Body of pancreas (tissue), 4 donors: ENCODE measurements at places on chromosomes 7 and 10. TPM values are rescaled to one million over a fixed set of nuclear protein-coding genes. Genes with fewer than 3 reads are reported as not detected.

DNA sequence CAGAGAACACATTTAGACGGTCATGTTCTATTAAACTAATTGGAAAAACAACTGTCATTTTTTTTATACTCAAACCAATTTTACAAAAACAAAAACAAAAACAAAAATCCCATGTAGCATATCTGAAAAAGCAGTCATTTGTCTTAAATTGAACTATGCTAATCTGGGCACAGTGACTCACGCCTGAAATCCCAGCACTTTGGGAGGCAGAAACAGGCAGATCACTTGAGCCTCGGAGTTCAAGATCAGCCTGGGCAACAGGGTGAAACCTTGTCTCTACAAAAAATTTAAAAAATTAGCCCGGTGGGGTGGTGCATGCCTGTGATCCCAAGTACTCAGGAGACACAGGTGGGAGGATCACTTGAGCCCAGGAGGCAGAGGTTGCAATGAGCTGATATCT is 253.4 kb downstream of the DOCK4 start:
- DNase-seq = no peak

GRCh38 chr10:79491143-79491835 is 21.0 kb upstream of the EIF5AL1 start:
- no peak for DNase-seq

DNA sequence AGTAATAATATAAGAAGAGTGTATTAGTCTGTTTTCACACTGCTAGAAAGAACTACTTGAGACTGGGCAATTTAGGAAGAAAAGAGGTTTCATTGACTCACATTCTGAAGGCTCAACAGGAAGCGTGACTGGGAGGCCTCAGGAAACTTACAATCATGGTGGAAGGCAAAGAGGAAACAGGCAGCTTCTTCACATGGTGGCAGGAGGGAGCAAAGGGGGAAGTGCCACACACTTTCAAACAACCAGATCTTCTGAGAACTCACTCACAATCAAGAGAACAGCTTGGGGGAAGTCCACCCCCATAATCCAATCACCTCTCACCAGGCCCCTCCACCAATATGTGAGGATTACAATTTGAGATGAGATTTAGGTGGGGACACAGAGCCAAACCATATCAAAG is 212.5 kb upstream of the HDAC9 start:
- DNase-seq = no peak

GRCh38 chr10:124256151-124256550 is 162.6 kb downstream of the OAT start:
- DNase-seq = no peak

GRCh38 chr10:97321804-97322190 is 2.7 kb downstream of the FRAT1 start:
- no peak for DNase-seq

DNA sequence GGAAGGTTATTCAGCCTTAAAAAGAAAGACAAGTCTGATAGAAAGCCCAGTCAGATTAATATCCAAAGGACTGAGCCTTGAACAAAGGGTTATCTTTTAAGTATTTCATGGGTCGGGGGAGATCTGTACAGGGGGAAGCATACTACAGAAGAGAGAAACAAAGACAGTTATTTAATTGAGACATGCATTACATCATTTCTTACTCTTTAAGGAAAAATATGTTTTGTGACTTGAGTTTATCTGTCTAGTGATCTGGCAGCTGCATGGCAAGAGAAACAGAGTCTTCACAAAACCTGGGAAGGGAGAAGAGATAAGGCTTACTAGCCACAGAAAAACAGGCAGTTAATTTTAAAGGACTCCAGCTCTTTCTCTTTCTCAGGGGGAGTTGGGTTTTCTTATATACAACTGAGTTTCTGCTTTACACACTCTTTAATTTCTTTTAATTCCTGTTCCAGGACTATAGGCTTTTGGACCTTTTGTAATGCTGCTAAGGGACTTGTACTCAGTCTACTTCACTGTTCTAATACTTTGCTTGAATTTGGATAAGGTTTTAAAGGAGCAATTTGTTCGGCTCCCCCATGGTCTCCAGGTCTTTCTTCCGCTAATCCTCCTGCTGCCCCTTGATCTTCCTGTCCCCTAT is 20.9 kb upstream of the CYP3A43 start:
- no peak for DNase-seq

DNA sequence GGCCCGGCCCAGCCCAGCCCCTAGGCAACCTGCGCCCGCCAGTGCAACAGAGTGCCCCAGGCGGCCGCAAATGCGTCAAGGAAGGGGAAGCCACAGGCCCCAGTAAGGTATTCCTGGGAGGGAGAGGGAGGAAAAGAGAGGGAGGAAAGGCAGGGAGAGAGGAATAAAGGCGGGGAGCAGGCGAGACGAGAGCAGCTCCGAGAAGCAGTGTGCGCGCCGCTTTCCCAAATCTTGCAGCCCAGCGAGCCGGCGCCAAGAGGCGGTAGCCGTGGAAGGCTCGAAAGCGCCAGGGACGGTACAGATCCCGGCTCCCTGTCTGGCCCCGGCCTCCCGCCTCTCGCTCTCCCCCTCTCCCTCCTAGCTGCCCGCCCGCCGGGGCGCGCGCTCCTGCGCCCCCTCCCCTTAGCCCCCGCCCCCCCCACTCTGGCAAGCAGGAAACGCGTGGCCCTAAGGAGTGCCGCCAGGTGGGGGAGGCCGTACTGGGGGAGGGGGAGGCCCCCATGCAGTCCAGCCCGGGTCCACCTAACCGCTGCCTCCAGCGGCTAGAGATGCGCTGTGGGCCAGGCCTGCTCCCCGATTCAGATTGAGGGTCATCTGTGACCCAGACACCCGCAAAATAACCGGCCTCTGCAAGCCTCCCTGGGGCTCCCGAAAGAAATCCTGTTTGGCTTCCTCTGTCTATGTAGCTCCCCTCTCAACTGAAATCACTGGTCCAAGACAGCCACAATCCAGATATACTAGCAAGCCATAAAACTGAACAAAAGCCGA is 4.3 kb downstream of the HOXA10 start:
- DNase-seq = no peak

- DNase-seq = no peak
Observed at GRCh38 chr10:133298466-133298865, 10.2 kb downstream of the TUBGCP2 start.

NXPH1 gene
- total RNA-seq = not detected
